Stimulated activated CD8-positive, alpha-beta memory T cell treated with anti-CD3 and anti-CD28 coated beads, Interleukin-2, amount 100 ng/mL, for 1 hour (primary cell): ENCODE measurements at places on chromosomes 6 and 20.

DNA sequence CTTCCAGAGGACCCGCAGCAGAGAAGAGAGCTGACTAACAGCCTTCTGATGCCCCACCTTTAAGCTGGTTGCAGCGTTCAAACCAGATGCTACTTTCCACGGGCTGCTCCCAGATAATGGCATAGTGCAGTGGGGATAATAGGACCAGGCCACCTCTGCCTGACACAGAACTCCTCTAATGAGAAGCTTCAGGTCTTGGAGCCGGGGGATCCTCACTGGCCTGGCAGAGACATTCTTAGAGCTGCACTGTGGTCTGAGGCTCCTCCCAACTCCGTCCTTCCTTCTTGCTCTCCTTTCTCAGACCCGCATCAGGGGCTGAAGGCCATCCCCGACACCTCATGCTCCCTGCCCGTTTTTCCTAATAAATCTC lies 206.6 kb upstream of the MARCKS start:
- no peak for DNase-seq

DNA sequence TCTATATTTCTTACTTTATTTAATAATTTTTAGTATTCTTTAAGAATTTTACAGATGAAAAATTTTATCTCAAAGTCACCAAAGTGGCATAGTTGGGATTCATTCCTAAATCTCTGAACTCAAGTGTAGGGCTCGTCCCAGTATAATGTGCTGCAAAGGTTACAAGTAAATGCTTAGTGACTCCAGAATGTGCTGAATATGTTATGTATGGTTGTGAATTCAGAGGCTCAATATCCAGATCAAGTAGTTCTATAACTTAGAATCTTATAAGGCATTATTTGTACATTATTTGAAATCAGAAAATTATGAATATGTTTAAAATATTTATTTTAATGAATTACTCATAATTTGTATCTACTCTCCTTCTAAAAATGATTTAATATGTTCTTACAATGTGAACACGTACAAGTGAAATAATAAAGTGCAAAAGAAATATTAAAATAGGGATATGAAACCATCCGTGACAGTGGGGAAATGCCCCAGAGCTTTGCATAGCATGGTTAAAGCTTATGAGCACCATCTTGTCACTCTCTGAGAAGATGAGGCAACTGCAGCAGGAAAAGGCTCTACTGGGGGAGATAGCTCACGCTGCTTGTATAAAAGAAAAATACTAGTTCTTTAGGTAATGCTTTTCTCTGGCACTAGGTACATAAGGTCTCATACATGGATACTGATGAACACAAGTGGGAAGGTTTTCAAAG lies 259.0 kb downstream of the FOXC1 start:
- DNase-seq, result no peak

- DNase-seq, result no peak
Measured at GRCh38 chr20:61757678-61758563, 307.8 kb downstream of the TAF4 start.

DNA sequence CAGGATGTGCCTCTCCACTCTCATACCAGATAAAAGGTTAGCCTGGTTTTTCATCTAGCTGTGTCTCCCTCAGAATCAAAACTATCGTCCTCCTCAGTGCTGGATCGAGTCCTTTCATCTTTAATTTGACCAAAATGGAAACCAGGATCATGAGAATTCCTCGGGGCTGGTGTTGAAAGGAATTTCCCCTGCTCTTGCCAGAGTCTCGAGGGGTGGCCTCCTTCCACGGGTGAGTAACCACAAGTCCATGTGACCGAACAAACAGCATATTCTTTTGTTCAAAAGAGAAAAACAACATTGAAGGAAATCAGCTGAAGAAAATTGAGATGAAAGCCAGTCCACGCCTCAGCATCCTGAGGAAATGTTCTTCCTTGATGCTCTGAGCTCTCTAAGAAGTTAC lies 165.9 kb upstream of the CDYL start:
- DNase-seq, result no peak

DNA sequence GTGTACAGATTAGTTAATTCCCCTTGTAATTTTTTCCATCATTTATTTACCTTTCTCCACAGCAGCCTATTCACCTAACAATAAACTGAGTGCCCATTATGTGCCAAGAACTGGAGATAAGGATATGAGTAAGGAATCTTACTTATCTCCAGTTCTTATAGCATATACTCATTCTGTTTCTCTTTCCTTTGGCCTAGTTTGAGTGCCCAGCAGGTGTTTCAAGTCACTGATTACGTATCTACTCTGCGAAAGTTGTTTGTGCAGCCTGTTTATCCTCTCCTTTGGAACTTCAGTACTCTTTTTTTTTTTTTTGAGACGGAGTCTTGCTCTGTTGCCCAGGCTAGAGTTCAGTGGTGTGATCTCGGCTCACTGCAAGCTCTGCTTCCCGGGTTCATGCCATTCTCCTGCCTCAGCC lies 17.3 kb upstream of the POU5F1 start:
- DNase-seq, result no peak
